Neural crest cell (in vitro differentiated cells): ENCODE measurements at places on chromosomes 5 and 9.

GRCh38 chr5:159003045-159004030 lies 96.4 kb downstream of the EBF1 start:
- DNase-seq, result no peak

DNA sequence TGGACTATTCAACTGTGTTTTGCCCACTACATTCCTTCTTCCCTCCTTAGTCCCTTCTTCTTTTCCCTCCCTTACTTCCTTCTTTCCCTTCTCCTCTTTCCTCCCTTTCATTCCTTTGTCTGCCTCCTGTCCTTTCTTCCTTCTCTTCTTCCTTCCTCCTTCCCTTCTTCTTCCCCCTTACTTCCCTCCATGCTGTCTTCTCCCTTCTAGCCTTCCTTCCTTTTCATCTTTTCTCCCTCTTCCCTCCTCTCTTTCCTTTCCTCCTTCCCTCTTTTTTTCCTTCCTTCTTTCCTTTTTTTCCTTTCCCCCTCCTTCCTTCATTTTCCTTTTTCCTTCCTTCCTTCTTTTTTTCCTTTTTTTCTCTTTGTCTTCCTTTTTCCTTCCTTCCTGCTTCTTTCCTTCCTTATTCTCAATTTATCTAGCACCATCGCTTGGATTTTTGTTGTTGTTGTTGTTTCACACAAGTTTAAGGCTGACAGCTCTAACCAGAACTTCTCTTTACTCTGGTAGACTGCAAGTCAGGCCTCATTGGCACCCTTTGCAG lies 123.4 kb downstream of the CEMIP2 start:
- DNase-seq, result no peak

- DNase-seq, result no peak
These were observed 52.9 kb upstream of the APC start for GRCh38 chr5:112684737-112685136.

- DNase-seq, result no peak
These were observed 37.2 kb upstream of the F2RL2 start for GRCh38 chr5:76660360-76660759.

GRCh38 chr5:2688586-2688985 lies 62.9 kb downstream of the IRX2 start:
- DNase-seq, result no peak

DNA sequence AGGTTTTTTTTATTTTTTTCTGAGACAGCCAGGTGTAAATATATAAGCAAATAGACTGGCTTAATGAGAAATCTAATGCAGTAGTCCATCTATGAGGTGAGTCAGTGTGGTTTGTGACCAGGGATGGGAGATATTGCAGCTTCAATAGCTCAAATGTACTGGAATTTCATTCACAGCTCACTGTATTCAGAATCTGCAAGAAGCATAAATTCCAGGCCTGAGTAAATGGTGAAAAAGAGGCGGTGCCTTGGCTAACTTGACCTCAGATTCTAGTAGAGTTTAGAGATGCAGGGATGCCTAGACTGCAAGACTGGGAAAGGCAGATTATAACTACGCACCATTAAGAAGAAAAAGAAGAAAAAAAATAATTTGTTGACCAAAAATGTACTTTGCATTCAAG lies 151.9 kb upstream of the SMC2 start:
- DNase-seq, result no peak

GRCh38 chr5:135993335-135993879 lies 35.4 kb upstream of the TGFBI start:
- no peak for DNase-seq

GRCh38 chr5:93607367-93608258 lies 24.6 kb downstream of the NR2F1 start:
- DNase-seq, result no peak

GRCh38 chr5:157020511-157021222 lies 38.2 kb downstream of the HAVCR1 start:
- DNase-seq, result no peak

GRCh38 chr5:27474395-27474794 lies 436.0 kb upstream of the CDH9 start:
- no peak for DNase-seq

GRCh38 chr9:9521033-9521779 lies 1091.6 kb downstream of the PTPRD start:
- no peak for DNase-seq

DNA sequence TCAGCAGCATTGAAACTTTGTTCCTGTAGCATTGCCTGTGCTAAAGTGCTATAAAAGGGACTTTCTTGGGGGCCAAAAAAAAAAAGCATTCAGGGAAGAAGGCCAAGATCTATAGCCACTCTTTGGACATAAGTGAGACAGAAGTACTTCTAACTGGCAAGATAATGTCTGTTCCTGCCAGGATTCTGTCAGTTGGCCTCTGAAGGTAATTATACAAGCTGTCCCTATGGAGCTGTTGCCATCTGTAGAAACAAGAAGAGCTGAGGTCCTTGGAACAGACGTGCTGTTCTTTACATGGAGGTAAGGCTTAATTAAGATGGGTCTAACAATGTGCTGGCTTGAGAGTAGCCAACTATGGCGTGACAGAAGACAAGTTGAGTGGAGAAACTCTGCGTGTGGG lies 9.7 kb downstream of the KIF20A start:
- DNase-seq, result no peak
